Nasal cavity respiratory epithelium epithelial cell of viscerocranial mucosa (primary cell): ENCODE measurements at places on chromosomes 16 and 17. TPM values are rescaled to one million over a fixed set of nuclear protein-coding genes. Genes with fewer than 3 reads are reported as not detected.

The TBC1D3 gene
- not detected in 2 replicates for total RNA-seq

The GAS2L2 gene
- under 0.01 and 0.07 TPM in 2 replicates for total RNA-seq

The SCGB1C2 gene
- total RNA-seq = not detected in 2 replicates

The OR3A3 gene
- total RNA-seq = not detected in 2 replicates

The SKA2 gene
- 28.8 and 33.8 TPM in 2 replicates for total RNA-seq

The ZNF200 gene
- total RNA-seq = 9.9 and 13.7 TPM in 2 replicates

The PRSS21 gene
- 3.8 and 4.6 TPM in 2 replicates for total RNA-seq
